ENCODE measurements at places on chromosomes 13 and 19.
A peak's percentile ranks its signal among the peaks of the same experiment; 100 is the strongest.

DNA sequence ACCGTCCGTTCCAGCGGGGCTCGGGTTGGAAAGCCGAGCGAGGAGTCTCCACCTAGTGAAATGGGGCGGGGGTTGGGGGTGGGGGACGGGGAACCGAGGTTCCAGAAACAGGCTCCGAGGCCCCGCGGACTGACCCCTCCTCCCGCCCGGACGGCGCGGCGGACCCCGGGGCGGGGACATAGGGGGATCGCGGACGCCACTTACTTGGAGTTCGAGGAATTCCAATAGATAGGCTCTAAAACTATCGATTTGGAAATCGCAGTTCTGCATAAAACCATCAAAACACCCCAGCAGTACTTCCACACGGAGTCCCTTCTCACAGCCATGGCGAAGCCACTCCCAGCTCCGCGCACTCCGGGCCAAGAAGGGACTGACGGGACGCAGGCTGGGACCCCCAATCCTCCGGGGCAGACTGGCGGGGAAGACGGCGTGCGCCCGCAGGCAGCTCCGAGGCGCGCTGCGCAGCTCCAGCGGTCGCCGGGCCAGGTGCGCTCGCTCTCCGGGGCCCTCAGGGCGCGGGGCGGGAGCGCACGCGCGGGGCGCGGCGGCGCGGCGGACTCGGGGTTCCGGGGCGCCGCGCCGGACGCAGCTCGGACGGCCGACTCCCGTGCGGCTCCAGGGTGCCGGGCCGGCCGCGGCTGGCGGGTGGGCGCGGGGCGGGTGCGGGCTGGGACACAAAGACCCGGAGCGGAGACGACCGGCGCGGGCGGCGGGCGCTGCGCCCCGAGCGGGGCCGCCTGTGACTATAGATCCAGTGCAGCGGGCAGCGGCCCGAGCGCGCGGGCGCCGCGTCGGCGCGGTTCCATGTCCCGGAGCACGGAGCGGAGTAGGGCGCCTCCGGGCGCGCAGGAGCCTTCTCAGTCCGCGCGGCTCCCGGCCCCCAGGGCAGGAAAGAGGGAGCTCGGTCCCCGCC lies 567 bp downstream of the EFNB2 start:
- no peak for DNase-seq

DNA sequence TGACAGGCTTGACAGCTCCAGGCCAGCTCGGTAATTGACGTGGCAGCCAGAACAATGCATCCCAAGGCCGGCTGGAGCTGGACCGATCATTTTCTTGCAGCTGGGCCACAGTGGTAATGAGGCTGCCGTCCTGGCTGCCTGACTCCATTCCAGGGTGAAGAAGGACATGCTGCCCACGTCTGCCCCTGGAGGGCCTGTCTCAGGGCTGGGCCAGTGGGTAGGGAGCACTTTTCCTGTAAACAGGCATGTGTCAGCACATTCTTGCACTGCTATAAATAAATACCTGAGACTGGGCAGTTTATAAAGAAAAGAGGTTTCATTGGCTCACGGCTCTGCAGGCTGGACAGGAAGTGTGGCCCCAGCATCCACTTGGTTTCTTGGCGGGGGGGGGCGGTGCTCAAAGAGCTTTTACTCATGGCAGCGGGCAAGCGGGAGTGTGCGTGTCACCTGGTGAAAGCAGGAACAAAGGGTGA lies 38.1 kb upstream of the KCTD15 start:
- DNase-seq: no peak

GRCh38 chr19:14089662-14090508 lies 666 bp downstream of the SAMD1 start:
- DNase-seq: peak; percentile 31

GRCh38 chr13:73697166-73697565 lies 437.0 kb downstream of the KLF12 start:
- no peak for DNase-seq

- no peak for DNase-seq
Observed at GRCh38 chr19:12567951-12568350, 16.7 kb upstream of the ZNF564 start.

DNA sequence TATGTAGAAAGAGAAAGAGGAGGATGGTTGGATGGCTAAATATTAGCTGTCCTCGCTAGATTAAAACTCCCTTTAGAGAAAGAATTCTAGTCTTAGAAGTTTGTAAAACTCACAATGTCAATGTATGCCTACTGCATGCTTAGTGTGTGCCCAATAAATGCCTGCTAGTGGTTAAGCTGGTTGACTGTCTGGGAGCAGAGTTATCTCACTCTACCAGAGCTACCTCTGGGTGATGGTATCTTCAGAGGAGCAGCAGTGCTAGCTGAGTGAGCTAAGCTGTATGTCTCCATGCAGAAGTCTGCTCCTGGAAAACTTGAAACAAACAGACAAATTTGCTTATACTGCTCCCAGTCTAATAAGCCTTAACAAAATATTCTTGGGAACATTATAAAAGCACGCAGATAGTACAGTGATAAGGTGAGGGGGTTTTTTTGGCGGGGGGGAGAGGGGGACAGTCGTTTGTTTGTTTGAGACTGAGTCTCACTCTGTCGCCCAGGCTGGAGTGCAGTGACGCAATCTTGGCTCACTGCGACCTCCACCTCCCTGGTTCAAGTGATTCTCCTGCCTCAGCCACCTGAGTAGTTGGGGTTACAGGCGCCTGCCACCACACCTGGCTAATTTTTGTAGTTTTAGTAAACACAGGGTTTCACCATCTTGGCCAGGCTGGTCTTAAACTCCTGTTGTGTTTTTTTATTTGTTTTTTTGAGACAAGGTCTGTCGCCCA lies 202.8 kb upstream of the TSC22D1 start:
- DNase-seq: no peak

DNA sequence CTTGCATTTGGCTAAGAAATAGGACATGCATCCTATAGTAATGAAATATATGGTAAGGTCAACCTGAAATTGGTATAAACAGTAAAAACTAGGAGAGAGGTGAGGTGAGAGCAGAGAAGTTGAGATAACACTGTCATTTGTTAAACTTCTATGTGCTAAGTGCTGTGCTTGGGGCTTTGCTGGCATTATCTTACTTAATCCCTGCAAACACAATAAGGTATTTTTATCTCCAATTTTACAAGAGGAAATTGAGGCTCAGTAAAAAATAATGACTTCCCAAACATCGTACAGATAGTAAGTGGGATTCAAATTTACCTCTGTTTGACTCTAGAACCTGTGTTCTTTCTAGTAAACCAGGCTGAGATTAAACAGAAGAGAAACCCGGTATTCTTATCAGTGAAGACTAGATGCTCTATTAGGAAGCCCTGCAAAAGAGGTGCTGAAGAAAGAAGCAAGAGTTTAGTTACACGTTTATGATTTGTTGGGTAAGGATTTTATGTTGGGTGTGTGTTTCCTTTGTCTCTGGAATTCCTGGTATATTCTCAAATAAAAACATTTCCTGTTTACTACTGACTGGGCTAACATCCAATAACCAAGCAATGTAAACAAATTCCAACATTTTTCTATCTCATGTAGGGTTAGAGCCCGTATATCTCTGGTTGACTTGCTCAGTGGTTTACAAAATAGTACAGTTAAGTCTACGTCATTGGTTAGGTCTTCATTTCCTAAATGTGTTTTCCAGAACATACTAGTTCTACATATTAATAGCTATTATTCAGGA lies 137.3 kb upstream of the FNDC3A start:
- DNase-seq: no peak

DNA sequence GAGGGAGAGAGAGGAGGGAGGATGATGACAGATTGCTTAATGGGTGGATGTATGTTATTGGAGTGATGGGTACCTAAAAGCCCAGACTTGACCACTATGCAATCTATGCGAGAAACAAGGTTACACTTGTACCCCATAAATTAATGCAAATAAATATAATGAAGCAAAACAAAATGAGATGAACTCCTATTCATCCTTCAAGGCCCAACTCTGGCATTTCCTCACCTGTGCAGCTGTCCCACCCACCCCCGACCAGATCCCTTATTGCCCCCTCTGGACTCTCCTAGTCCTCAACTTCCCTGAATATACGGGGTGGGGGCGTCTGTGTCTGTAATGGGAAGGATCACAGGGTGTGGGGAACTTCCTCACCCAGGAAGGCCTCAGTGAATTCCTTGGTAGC lies 4.1 kb downstream of the PGLYRP2 start:
- DNase-seq: no peak

- no peak for DNase-seq
Observed at GRCh38 chr19:47417746-47418691, 1.3 kb downstream of the MEIS3 start.

DNA sequence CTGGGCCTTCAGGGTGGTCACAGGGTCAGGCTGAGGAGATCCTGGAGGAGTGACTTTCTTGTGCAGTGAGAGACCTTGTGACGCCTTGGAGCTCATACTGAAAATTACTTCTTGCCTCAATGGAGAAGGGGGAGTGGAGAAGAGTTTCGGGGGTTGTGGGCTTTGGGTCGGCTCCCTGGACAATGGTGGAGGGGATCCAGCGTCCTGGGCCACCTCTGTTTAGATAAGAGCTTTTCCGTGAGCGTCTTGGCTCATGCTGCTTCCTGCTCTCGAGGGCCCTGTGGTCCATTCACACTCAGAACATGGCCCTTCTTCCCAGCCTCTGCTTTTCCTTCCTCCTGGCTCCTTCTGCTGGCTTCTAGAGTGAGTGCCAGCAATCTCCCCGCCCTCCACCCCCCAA lies 81.9 kb downstream of the FLT1 start:
- DNase-seq: no peak

- DNase-seq: no peak
Observed at GRCh38 chr13:26836626-26837025, 76.0 kb upstream of the GPR12 start.

DNA sequence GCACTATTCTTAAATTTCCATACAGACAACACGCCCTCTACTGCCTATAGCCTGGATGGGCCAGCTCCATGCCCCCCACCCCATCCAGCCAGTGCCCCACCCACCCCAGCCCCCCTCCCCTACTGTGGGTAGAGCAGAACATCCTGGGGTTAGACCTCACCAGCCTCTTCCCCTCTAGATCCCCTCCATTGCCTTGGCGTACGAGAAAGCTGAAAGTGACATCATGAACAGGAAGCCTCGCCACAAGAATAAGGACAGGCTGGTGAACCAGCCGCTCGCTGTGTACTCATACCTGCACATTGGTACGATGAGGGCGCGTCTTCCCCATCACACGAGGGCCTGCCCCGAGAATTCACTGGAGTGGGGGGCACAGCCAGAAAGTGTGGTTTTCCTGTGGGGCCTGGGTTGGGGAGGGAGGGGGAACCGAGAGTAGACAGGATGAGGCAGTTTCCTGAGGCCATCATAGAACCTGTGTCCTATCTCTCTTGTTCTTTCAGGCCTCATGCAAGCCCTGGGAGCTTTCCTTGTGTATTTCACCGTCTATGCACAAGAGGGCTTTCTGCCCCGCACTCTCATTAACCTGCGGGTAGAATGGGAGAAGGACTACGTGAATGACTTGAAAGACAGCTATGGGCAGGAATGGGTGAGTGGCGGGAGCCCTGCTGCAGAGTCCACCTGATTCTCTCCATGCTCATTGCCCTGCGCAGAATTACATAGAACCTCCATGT lies 29.1 kb downstream of the ATP12A start:
- DNase-seq: peak; percentile 63

DNA sequence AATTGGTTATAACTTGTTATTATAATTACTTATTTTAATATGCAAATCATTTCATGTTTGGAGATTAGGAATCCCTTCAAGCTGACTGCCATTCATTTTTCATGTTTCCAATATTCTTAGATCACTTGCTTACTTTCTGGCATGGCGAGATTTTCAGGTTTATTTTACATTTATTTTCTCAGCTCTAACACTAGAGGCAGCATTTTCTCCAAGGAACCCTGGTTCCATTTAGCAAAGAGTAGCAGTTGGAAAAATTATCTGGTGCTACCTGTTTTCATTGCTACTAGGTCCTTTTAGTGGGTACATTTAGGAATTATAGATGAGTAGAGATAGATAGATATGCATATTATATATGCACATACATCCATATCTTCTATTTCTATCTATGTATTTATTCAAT lies 90.9 kb upstream of the TRPC4 start:
- DNase-seq: no peak

GRCh38 chr13:99322297-99323103 lies 15.3 kb upstream of the GPR183 start:
- DNase-seq: peak; percentile 88

DNA sequence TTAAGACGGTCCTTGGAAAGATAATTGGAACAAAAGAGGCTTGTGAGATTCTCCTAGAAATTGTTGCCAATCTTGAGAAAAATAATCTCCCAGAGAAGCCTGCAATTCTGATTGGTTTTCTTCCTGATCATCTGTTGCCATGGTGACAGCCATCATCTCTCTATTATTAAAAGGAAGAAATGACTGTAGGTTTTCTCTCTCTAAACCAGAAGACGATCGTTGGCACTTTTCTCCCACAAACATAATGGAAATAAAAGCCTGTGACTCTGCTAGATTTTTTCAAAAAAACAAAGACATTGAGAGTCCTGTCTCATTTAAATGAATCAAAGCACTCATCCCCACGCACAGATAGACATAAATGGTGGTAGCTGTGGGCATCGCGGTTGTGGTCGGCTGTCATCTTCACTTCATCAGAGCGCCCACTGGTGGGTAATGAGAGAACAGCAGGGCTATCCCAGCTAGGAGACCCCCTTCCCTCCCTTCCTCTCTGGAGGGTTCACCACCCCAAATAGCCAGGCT lies 21.7 kb upstream of the CALM3 start:
- peak; percentile 45 for DNase-seq

DNA sequence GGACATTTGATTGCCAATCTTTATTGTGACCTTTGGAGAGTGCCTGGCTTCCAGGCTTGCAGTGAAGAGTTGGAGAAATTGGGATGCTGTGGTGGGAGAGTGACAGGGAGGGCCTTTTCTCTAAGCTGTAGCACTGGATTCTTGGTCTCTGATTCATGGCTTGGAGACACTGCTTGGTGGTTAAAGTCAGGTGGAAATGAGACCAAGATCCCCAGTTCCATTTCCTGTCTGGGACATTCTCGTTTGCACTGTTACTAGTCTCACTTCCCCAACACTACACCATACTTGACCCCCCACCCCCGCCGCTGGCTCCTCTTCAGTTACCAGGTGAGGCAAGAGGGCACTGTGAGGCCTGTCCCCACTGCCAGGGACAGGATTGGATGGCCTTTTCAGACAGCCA lies 2.9 kb downstream of the SUPT5H start:
- peak; percentile 94 for DNase-seq

GRCh38 chr13:70432276-70432805 lies 324.1 kb upstream of the KLHL1 start:
- DNase-seq: no peak

DNA sequence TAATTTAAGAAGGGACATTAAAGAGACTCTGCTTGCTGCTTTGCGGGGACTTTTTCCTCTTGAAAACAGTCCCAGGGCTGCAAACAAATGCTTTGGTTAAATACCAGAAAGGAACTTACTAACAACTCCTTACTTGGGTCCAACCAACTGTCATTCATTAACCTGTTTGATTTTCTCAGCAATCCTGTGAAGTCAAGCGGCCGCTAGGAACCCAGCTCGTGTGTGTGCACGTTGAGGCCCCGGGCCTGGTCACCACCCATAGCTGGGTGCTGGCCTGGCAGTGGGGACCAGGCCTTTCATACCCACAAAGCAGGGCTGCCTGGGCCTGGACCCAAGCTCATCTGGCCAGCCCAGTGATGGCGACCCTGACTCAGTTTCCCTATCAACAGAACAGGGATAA lies 50.7 kb downstream of the C1QTNF9 start:
- no peak for DNase-seq

GRCh38 chr13:99648066-99648665 lies 146.9 kb downstream of the TM9SF2 start:
- DNase-seq: no peak
